ENCODE measurements at places on chromosomes 6 and 20.

- no peak for DNase-seq
Observed at GRCh38 chr6:169321546-169321945, 67.9 kb upstream of the THBS2 start.

- DNase-seq = no peak
Observed at GRCh38 chr6:77415706-77416105, 47.6 kb downstream of the HTR1B start.

GRCh38 chr20:18790787-18791186 lies 22.8 kb upstream of the SCP2D1 start:
- DNase-seq = no peak

- peak; percentile 62 for DNase-seq
Observed at GRCh38 chr20:20824924-20825584, 112.6 kb upstream of the RALGAPA2 start.

- DNase-seq = no peak
Observed at GRCh38 chr6:21046276-21046675, 512.0 kb downstream of the CDKAL1 start.

- DNase-seq = no peak
Observed at GRCh38 chr6:84455511-84456029, 228.1 kb upstream of the CEP162 start.

DNA sequence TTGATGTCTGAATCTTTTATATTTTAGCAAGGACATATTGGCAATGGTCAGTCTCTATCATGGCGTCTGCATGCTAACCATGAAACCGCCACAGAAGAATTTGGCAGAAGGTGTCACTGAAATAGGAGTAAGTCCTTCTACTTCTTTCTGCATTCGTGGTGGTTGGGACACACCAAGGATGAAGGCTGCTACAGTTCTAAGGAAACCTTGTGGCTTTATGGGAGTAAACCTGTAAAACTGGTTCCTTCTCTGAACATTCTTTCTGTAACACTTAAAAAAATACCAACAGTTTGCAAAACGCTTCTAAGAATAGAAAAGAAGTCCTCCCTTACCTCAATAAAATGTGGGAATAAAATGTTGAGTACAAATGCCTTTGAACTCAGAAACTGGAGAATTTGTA lies 195.3 kb downstream of the SLC24A3 start:
- DNase-seq = no peak

DNA sequence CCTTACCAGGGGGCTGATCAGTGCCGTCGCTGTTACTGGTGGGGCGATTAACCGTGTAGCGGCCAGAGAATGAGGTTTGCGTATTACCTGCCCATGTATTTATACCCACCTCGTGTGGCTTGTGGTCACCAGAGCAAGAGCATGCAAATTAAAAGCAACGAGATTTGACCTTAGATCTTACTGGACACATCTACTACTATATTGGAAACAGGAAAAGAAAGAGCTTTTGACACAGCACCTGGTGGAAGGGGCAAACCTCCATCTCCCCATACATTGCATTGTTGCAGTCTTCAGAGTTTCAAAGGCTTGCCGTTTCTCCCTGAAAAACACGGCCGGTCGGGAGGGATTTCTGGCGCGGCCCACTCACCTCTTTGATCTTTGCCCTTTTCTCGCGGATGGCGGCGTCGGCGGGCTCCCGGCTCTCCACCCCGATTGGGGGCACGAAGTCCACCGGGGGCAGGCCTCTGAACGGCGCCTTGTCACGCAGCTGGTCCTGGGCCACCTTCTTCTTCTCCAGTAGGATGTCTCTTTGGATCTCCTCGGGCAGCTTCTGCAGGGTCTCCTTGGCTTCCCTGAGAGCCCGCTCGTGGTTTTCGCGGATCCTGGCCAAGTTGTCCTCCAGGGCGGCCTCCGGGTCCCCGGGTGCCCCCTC lies 1.3 kb downstream of the MAN1A1 start:
- no peak for DNase-seq

DNA sequence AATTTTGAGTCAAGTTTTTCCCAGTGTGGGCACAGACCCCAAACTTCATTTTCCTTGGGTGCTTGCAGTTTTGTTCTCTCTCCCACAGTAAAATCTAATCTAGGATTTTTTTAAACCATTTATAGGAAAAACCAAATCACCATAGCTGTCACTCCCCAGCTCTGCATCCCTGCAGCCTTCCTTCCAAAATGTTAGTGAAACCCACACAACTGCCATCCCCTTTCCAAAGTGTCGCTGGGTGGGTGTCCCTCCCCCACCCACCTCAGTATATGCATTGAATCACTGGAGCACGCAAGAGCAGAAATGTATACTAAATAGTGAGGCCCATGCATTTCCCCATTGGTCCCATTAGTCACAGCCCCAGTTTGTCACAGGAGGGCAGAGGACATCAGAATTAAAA lies 138.3 kb downstream of the MTFR2 start:
- no peak for DNase-seq

- no peak for DNase-seq
Observed at GRCh38 chr6:122388945-122389344, 10.5 kb upstream of the HSF2 start.

DNA sequence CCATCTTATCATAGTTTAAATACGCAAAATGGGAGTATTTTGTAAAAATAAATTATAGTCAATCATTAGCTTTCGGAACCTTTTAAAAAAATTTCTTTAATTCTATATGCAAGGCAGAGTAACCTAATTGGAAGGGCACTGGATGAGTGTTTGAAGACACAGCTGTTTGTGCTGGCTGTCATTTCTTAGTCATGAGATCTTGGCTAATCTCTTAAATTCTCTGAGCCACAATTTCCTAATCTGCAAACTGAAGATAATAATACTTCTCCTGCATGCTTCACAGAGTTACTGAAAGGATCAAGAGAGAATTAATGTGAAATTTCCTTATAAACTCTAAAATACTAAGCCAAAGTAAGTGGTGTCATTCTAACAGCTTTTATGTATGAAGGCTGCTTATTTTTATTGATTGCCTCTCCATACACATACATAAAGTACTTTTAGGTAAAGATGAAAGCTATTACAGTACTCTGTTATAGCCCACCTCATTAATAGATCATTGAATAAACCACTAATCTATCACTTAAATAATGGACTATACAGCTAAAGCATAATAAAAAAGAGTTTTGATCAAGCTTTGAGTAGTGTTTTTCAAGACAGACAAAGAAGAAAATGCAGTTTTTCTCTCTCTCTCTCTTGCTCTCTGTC lies 383.7 kb upstream of the IRAK1BP1 start:
- no peak for DNase-seq

DNA sequence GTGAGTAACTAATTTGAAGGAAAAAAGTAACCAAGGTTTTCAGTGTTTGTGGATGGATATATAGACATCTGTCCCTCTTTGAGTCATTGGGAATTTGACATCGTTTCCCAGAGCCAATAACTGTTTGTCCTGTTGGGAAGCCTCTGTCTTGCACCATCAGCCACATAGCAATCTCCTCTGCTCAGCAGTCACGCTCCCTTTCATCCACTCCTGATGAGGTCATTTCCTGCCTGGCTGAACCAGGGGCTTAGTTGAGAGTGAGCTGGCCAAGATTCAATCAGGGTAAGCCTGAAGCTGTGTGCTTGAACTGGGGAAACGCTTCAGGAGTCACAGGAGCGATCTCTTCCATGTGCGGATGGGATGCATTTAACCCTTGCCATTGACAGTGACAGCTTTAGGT lies 121.5 kb upstream of the FOXQ1 start:
- DNase-seq = no peak
